ENCODE measurements at places on chromosomes 2 and 18. TPM values are rescaled to one million over a fixed set of nuclear protein-coding genes. Genes with fewer than 3 reads are reported as not detected.

PMS1 gene
- 8.0 TPM for total RNA-seq

METTL5 gene
- total RNA-seq = 43.9 TPM

PXDN gene
- total RNA-seq = 36.2 TPM

SNED1 gene
- total RNA-seq = 53.5 TPM

HS6ST1 gene
- total RNA-seq = 136 TPM

GRCh38 chr18:59448546-59448945, 89.5 kb upstream of the LMAN1 start:
- no peaks in the 10 kb centered on the region for H3K36me3 ChIP-seq
- H3K4me1 ChIP-seq = no peaks in the 10 kb centered on the region
- H3K27ac ChIP-seq = no peak overlapping the region
- H3K27me3 ChIP-seq = no peaks in the 10 kb centered on the region
- DNase-seq = no peak

- no peaks in the 10 kb centered on the region for H3K36me3 ChIP-seq
- no peak overlapping the region for H3K27ac ChIP-seq
- H3K27me3 ChIP-seq = no peaks in the 10 kb centered on the region
- no peak overlapping the region for H3K4me3 ChIP-seq
- no peaks in the 10 kb centered on the region for H3K4me1 ChIP-seq
- no peak for DNase-seq
Observed at GRCh38 chr2:6576302-6576701, 289.4 kb downstream of the CMPK2 start.

DNA sequence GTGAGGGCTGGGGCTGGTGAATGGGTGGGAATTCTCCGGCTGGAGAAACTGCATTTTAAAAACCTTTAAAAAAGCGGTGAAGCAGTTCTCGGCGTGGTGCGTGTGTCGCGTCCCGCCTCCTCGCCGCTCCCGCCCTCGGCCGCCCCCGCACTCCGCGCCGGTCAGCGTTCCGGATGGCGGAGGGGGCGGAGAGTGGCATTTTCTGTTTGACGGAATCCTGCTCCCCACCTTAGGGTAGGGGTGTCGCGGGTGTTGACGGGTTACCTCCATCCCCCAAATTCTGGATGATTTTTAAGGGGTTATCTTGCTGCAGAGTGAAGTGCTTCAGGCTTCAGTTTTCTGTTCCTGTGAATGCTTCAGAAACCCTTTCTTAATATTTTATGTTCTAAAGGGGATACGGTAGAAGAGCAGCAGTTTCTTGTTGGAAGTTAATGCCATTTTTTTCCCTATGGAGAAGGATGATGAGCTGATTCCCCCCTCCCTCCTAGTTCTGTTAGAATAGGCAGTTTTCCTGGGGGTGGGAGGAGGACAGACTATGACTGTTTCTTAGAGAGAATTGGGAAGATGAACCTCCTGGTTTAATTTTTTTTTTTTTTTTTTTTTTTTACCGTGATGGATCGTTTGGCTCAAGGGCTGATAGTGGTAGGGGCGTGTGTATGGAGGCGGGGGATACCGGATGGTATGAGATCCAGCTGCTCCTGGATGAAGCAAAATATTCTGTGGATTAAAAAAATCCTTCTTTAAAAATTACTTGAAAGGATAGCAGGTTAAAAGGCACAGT, 756 bp downstream of the ABI2 start:
- H3K27me3 ChIP-seq = no peaks in the 10 kb centered on the region
- H3K4me3 ChIP-seq = peak overlapping the region; percentile 92
- H3K4me1 ChIP-seq = no peaks in the 10 kb centered on the region
- H3K36me3 ChIP-seq = no peaks in the 10 kb centered on the region

- H3K27me3 ChIP-seq = no peaks in the 10 kb centered on the region
- H3K4me3 ChIP-seq = no peak overlapping the region
- no peak for DNase-seq
- H3K27ac ChIP-seq = no peak overlapping the region
- no peaks in the 10 kb centered on the region for H3K36me3 ChIP-seq
Observed at GRCh38 chr2:3692375-3692774, 11.0 kb upstream of the DCDC2C start.

All from adrenal gland (tissue), 19 donors.